ENCODE measurements at places on chromosomes 1 and 21.
A peak's percentile ranks its signal among the peaks of the same experiment; 100 is the strongest.

GRCh38 chr1:157734321-157734720 lies 33.8 kb upstream of the FCRL3 start:
- no peak for DNase-seq

DNA sequence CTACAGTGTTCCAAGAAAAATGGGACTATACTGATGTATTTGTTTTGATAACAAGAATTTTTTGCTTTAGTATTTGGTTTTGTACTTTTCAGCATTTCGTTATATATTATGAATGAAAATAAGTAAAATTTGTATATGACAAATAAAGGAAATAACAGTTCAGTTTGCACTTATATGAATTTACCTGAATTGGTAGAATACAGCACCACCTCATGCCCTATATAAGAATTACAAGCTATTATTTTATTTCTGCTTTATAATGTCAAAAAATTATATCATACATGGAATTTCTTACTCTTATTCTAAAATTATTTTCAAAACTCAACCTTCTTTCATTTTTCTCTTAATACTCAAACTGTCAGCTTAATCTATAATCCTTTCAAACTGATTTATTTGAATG lies 14.6 kb downstream of the EFCAB7 start:
- DNase-seq = peak; percentile 9

DNA sequence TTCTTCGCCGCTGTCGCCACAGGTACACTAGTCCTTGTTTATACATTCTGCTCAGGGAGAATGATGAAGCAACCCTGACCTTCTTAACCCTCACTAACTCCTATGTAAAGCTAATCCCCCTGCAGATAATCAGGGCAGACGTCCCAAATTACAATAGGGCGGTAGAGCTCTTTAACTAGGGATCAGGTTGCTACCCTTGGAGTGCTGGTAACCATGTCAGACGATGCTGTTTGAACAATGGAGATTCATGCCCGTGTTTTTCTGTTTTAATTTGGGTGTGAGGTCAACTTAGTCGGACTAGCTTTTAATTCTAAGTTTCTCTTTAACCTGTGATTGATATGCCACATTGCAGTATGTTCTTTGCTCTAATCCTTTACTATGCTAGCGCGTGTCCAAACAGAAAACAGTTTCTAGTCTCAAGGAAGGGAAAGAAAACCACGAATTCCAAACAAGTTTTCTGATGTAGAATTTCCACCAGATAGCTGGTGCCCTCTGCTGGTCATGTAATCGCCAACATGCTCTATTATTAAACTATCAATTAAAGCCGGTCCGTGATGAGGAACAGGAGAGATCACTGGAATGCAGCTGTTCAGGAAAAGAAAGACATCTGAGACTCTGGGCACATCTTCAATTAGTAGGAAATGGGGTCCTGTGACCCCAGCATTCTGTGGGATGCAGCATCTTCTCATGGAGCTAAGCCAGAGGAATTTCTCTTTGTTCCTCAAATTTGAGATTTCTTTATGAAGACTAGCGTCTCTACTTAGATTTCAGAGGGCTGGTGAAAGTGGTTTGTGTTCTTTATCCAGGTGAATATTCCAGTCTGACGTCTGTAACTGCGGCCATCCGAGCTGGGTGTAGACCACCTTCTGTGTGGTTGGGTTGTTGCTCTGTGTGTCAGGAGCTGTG lies 18.3 kb upstream of the VAMP3 start:
- DNase-seq = peak; percentile 58

DNA sequence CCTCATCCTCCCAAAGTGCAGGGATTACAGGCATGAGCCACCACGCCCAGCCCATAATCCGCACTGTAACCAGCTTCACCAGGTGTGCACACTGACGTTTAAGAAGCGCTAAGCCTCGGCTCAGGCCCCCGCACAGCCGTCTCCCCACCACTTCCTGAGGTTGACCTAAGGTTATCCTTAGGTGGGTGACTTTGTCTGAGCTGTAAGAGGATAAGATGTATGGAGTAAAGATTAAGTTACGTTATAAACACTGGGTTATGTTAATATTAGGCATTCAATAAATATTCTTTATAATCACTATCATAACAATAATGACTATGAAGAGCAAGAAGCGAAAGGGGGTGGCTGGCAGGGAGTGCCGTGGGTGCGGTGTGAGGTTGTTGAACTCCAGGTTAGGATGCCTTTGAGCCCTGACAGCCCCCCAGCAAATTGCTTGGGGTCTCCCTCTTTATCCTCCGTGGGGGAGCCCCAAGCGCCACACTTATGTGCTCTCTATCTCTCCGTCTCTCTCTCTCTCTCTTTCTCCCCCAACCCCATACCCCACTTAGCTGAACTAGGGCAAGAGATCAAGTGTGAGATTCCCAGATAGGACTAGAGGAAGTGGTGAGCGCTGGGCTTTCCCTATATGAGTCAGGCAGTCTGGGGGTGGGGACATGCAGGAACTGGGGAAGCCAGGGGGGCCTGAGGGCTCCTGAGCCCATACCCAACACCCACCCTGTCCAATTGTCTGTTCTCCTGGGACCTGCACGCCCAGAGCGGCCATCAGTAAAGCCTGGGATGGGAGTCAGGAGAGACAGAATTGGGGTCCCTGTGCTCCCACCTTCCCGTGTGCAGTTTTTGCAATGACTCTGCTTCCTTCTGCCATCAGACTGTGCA lies 7.6 kb downstream of the EFHD2 start:
- peak; percentile 83 for DNase-seq

GRCh38 chr1:52738893-52739292 lies 12.6 kb downstream of the ZYG11B start:
- DNase-seq = no peak

GRCh38 chr1:226602186-226603021 lies 53.8 kb downstream of the STUM start:
- no peak for DNase-seq

GRCh38 chr1:154501423-154502065 lies 475 bp upstream of the TDRD10 start:
- no peak for DNase-seq

DNA sequence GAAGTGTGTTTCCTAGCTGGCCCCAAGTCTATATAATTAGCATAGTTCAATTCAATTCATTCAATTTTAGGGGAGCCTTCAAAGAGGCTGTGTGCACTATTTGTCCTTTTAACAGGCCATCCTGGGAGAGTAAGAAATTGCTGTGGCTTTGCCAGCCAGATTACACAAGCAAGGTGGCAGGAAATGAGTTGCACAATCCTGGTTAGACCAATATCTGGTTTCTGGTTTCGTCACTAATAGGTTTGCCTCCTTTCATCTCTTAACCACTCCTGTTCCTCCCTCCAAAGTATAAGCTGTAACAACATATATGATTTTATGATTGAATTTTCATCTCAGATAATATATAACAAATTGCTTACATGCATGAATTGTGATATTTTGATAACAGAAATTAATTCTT lies 84.1 kb upstream of the NEGR1 start:
- DNase-seq = no peak
